Right cardiac atrium (tissue), 5 donors: ENCODE measurements at places on chromosomes 1 and 21.

DNA sequence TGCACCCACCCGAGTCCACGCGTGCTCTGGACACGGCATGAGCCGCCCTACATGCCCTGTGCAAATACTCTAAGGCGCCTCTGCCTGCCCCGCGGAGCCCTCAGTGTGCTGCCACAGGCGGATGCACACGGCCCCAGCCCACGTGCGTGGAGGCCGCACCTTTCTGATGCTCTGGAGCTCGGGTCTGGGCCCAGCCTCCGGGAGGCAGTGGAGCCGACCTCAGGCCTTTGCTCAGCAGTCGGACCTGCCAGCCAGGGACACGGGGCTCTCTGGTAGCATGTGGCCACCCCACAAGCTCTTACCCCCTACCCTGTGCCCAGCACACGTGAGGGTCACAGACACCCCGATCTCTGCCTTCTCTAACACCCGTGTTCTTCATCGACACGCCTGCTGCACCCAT is 2.1 kb downstream of the TMEM240 start:
- DNase-seq, result peak; percentile 50

- no peak for DNase-seq
These were observed 27.2 kb downstream of the TCEANC2 start for GRCh38 chr1:54080598-54081049.

GRCh38 chr1:201062511-201063091 is 39.1 kb upstream of the KIF21B start:
- DNase-seq, result no peak

DNA sequence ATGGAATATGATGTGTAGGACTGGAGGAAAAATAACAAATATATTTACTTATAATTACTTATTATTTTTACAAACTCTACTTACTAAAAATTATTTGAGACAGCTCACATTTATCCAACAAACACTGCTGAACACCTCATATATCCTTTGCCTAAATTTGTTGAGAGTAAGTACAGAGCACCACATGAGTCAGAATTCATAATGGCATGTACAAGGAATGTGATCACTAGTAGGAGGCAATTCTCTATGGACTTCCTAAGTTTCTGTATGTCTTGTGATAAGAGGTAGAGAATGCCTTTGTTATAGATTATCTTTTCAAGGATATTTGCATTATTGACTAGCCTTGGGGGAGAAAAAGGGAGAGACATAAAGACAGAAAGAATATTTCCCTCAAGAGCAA is 8.2 kb upstream of the ST6GALNAC3 start:
- DNase-seq, result no peak

GRCh38 chr1:212479188-212479587 is 46.5 kb downstream of the NENF start:
- no peak for DNase-seq

GRCh38 chr1:75423616-75424015 is 187.3 kb downstream of the SLC44A5 start:
- no peak for DNase-seq

DNA sequence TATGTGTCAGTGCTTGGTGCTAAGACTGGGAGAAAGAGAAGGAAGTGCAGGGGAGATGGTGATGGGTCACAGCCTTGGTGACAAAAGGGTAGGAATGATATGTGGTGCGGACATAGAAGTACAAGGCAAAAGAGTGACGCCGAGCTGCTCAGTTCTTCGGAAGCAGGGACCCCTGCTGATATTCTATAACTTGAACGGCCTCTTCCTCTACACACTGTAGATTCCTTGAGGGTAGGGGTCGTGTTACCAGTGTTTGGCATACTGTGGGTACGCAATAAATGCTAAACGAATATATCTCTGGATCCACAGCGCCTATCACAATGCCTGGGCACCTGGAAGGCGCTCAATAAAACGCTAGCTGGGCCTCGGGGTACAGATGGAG is 488 bp downstream of the DBT start:
- no peak for DNase-seq

GRCh38 chr1:3308053-3308452 is 146.4 kb upstream of the ARHGEF16 start:
- DNase-seq, result no peak

- no peak for DNase-seq
These were observed 11.4 kb downstream of the NEK7 start for GRCh38 chr1:198168227-198168626.

DNA sequence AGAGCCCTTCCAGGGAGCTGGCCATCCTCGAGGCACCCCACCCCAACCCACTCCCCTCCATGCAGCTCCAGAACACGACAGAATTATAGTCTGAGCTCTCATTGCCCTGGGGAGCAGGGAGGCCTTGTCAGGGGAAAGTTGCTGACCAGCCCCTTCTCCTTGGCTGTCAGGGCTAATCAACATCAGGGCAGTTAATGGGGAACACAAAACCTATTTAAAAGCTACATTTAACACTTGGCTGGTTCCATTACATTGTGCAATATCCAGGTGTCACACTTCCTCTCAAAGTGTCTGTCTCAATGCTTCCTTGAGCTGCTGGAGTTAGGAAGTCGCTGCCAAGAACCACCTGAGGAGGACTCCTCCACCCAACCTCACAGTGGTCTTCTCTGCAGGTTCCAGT is 111.8 kb upstream of the GRIK3 start:
- DNase-seq, result no peak

- DNase-seq, result peak; percentile 91
These were observed 20.8 kb downstream of the NAV1 start for GRCh38 chr1:201559679-201560162.

- no peak for DNase-seq
These were observed 82.9 kb upstream of the ACTL8 start for GRCh38 chr1:17672226-17672625.

GRCh38 chr1:156750191-156750672 is 1.2 kb downstream of the HDGF start:
- DNase-seq, result no peak

GRCh38 chr1:223001653-223002634 is 141.1 kb downstream of the TLR5 start:
- DNase-seq, result no peak

- DNase-seq, result no peak
These were observed 751.0 kb downstream of the MRPL39 start for GRCh38 chr21:24856326-24856725.

DNA sequence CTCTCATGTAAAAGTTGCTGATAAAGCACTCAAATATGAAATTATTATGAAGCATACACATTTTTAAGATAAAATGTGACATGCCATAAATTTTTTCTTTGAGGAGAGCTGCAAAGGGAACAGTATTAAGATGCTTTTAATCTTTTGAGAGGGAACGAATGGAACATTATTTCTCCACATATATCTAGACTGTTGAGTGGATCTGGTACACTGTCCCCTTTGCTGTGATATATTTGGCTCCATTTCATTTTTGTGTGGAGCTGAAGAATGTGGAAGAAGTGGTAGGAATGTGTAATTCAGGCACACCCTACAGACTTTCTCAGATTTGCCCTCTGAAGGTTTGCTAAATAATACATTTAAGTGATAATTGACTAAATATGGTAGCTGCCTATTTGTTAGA is 31.7 kb downstream of the PGM1 start:
- DNase-seq, result no peak

DNA sequence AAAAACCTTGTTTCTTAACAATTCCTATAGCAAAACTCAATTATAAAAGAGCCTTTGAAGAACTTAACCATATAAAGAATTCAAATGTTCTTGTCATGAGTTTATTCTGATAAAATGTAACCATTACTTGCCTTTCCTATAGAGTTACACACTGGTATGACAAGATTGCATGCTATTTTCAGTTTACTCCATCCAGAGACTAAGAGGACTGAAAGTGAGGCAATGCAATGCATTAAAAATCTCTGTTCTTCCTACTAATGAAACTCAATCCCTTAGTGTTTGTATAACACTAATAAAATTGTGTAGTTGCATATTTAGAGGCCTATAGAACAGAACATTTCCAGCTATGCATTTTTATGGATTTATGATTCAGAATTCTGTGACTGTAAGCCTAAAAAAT is 88.1 kb downstream of the COP1 start:
- no peak for DNase-seq
